ENCODE measurements at places on chromosomes 5 and 9. TPM values are rescaled to one million over a fixed set of nuclear protein-coding genes. Genes with fewer than 3 reads are reported as not detected.

RORB gene
- polyA plus RNA-seq = not detected

C5orf58 gene
- polyA plus RNA-seq = 5.4 TPM

CTNND2 gene
- polyA plus RNA-seq = not detected

MARVELD2 gene
- polyA plus RNA-seq = not detected

ZDHHC11 gene
- 1.4 TPM for polyA plus RNA-seq

SPATA31A3 gene
- polyA plus RNA-seq = 0.11 TPM

CSF1R gene
- polyA plus RNA-seq = 0.64 TPM

CYLC2 gene
- polyA plus RNA-seq = not detected

Measured in K562 (cell line).